Pulmonary artery endothelial cell (primary cell): ENCODE measurements at places on chromosomes 7 and 10. TPM values are rescaled to one million over a fixed set of nuclear protein-coding genes. Genes with fewer than 3 reads are reported as not detected.

DNA sequence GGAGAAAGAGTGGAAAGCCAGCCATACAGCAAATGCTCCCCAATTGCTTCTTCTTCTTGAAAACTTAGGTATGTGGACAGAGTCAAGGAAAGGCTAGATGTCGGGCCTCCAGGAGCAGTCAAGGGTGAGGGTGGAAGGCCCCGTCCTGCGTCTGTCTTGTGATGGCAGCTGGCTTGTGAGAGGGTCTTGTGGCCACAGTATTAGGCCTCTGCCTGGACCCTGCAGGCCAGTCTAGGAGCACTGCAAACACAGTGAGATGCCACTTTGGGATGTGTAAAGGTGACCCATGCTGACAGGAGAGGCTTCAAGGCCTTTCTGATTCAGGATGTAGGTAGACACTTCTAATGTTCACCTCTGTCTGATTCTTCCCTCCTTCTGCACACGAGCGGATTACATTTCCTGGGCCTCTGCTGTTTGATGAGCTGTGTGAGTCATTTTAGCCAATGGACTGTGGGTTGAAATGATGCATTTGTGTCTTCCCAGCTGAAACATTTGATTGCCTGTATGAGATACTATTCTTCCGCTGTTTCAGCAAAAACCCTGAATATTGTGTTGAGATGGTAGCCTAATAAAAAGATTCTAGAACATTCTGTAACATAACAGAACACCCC is 135.4 kb downstream of the EMX2 start:
- no peak for DNase-seq

DNA sequence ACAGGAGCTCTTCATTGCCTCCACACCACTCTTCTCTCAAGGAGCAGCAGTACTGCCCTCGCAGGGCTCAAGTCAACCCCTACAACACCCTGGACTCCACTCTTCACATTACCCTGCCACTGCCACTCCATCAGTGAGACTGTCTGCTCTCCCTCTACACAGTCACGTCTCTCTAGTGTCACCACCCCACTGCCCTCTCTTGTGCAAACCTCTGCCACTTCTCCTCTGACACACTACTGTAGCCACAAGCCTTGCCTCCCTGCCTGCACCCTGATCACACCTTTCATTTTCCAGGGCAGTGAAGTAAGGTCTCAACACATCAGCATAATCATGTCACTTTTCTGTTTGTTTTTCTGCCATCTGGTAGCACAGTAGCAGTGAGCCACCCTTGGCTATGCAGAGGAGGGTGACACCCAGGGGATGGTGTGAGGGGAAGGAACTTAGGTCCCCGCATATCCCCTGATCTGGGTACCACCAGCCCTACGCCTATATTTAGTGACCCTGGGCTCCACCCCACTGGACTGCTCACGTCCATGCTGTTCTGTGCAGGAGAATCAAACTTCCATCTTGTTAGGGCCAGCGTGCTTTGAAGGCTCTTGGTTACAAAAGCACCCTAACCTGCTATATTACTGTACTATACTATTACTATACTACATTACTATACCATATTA is 1.6 kb downstream of the C10orf143 start:
- DNase-seq, result no peak

Gene PAX2
- total RNA-seq, result not detected in 2 replicates

Gene TMEM248
- 79.1 and 114 TPM in 2 replicates for total RNA-seq

DNA sequence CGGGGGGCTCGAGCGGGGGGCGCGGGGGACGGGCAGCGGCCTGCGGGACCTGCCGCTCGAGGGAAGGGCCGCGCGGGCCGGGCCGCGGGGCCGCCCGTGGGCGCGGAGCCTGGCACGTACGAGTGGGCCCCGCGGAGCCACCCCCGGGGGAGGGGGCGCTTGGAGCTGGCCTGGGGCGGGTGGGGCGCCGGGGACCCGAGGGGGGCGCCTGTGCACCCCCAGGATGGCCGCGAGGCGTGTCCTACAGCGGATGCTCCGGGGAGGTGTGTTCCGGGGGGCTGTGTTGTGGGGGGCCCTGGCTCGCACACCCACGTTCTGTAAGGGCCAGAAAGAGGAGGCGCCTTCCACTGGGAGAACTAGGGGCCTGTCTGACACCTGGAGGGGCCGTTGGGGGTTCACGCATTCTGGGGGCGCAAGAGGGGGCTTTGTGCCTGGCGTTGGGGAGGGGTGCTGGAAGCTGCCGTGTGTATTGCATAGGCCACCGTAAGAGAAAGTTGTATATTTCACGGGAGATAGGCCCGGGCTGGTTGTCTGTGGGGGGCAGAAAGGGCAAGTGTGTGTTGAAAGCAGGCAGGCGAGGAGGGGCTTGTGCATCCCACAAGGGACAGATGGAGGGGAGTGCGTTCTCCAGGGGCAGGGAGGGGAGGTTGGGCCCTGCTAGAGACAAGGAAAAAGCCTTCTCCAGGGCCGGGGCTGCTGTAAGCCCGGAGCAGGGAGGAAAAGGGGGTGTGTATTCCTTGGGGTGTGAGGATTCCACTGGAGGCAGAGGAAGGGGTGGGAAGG is 663 bp downstream of the VPS37D start:
- DNase-seq, result no peak

Gene CALY
- total RNA-seq, result not detected in 2 replicates

- no peak for DNase-seq
Observed at GRCh38 chr10:5466451-5467206, 32.7 kb downstream of the CALML5 start.

GRCh38 chr10:43585046-43585445 is 10.6 kb upstream of the ZNF239 start:
- DNase-seq, result no peak

- no peak for DNase-seq
Observed at GRCh38 chr10:60735244-60735643, 43.0 kb upstream of the CDK1 start.

Gene GATA3
- total RNA-seq, result 0.25 and 0.53 TPM in 2 replicates

DNA sequence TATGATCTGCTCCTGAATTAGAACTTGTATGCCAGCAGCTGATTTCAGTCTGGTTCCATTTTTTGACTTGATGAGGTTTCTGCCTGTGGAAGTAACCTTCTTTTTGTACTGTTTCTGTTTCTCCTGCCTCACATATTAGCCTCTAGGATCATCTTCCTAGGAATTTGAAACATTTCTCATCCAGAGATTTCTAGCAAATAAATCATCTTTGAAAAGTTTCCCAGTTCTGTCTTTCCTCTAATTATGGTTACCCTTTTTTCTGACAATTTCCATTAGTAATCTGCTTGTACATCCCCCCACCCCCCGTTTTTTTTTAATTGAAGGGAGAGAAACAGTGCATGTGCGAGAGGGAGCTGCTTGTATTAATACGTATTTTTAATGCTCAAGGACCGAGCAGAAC is 92.2 kb downstream of the NRF1 start:
- no peak for DNase-seq

- no peak for DNase-seq
Observed at GRCh38 chr7:47830015-47830414, 118.3 kb downstream of the PKD1L1 start.

Gene ZNF736
- total RNA-seq, result 5.5 and 10.8 TPM in 2 replicates

Gene AKR1D1
- total RNA-seq, result not detected in 2 replicates

Gene ACSL5
- total RNA-seq, result 11.9 and 22.7 TPM in 2 replicates
